Smooth muscle cell of the pulmonary artery (primary cell): ENCODE measurements at places on chromosomes 5 and 9. TPM values are rescaled to one million over a fixed set of nuclear protein-coding genes. Genes with fewer than 3 reads are reported as not detected.

LCN15 gene
- total RNA-seq = not detected in 2 replicates

GLRA1 gene
- not detected in 2 replicates for total RNA-seq

TOR4A gene
- 19.7 and 47.4 TPM in 2 replicates for total RNA-seq

SH3TC2 gene
- total RNA-seq = 2.4 and 3.1 TPM in 2 replicates

AFF4 gene
- 69.4 and 70.2 TPM in 2 replicates for total RNA-seq

LCN9 gene
- total RNA-seq = not detected in 2 replicates

CCDC187 gene
- under 0.01 and 0.07 TPM in 2 replicates for total RNA-seq

TMC1 gene
- total RNA-seq = 0.17 and 0.59 TPM in 2 replicates

NEUROG1 gene
- total RNA-seq = not detected in 2 replicates

PCDHGA10 gene
- 8.3 and 9.4 TPM in 2 replicates for total RNA-seq

PRDM9 gene
- total RNA-seq = not detected in 2 replicates
